Nasal cavity respiratory epithelium epithelial cell of viscerocranial mucosa (primary cell): ENCODE measurements at places on chromosomes 13 and 19. TPM values are rescaled to one million over a fixed set of nuclear protein-coding genes. Genes with fewer than 3 reads are reported as not detected.

Gene RDH8
- total RNA-seq = not detected in 2 replicates

Gene MCEMP1
- under 0.01 TPM in 1 of 2 replicates, not detected in the other for total RNA-seq

Gene FXYD5
- total RNA-seq = 13.0 and 18.0 TPM in 2 replicates

Gene ANGPTL4
- 3.4 and 5.9 TPM in 2 replicates for total RNA-seq

Gene WDR88
- not detected in 2 replicates for total RNA-seq

Gene ZNF610
- 1.4 and 6.5 TPM in 2 replicates for total RNA-seq

Gene ZNF223
- 4.8 and 5.5 TPM in 2 replicates for total RNA-seq

Gene GIPC3
- not detected in 2 replicates for total RNA-seq

Gene ZNF486
- 3.8 and 6.6 TPM in 2 replicates for total RNA-seq

Gene B3GLCT
- 6.7 and 7.2 TPM in 2 replicates for total RNA-seq

Gene YIPF2
- total RNA-seq = 70.9 and 111 TPM in 2 replicates

Gene KL
- total RNA-seq = under 0.01 TPM in 1 of 2 replicates, not detected in the other

Gene CLEC17A
- not detected in 2 replicates for total RNA-seq

Gene OSCAR
- 0.07 and 1.0 TPM in 2 replicates for total RNA-seq

Gene UBE2L5
- not detected in 2 replicates for total RNA-seq

Gene UTP14C
- total RNA-seq = 15.0 and 28.5 TPM in 2 replicates

Gene DPF1
- total RNA-seq = under 0.01 and 0.28 TPM in 2 replicates

Gene STX10
- total RNA-seq = 44.7 and 47.2 TPM in 2 replicates

Gene PCDH9
- 0.34 and 0.93 TPM in 2 replicates for total RNA-seq

Gene LILRB1
- not detected in 2 replicates for total RNA-seq

Gene PSG11
- not detected in 2 replicates for total RNA-seq

Gene ACP7
- total RNA-seq = 1.1 and 2.1 TPM in 2 replicates
